Fibroblast of lung (primary cell): ENCODE measurements at places on chromosomes 16 and 17. TPM values are rescaled to one million over a fixed set of nuclear protein-coding genes. Genes with fewer than 3 reads are reported as not detected.

The TEKT1 gene
- total RNA-seq: not detected in 2 replicates

The CACNA1G gene
- 0.26 and 0.99 TPM in 2 replicates for total RNA-seq

The ABCC11 gene
- total RNA-seq: under 0.01 and 0.17 TPM in 2 replicates

The ITGA3 gene
- 89.1 and 269 TPM in 2 replicates for total RNA-seq

The RDM1 gene
- under 0.01 and 0.83 TPM in 2 replicates for total RNA-seq

The SULT1A3 gene
- total RNA-seq: 2.1 and 2.8 TPM in 2 replicates

The PLD6 gene
- 6.7 and 7.8 TPM in 2 replicates for total RNA-seq

The PYY gene
- total RNA-seq: 0.33 TPM in 1 of 2 replicates, not detected in the other

The HOXB6 gene
- 10.5 and 16.2 TPM in 2 replicates for total RNA-seq

The IL17C gene
- total RNA-seq: not detected in 2 replicates

The TBC1D3L gene
- total RNA-seq: 1.8 and 4.8 TPM in 2 replicates

The CORO7 gene
- 5.4 and 11.1 TPM in 2 replicates for total RNA-seq

The TNP2 gene
- total RNA-seq: not detected in 2 replicates

The EFCAB13 gene
- 9.2 and 10.0 TPM in 2 replicates for total RNA-seq

The CUEDC1 gene
- total RNA-seq: 6.2 and 11.9 TPM in 2 replicates

The BCAR1 gene
- 26.5 and 36.8 TPM in 2 replicates for total RNA-seq

The MT4 gene
- not detected in 2 replicates for total RNA-seq

The CD300LG gene
- not detected in 2 replicates for total RNA-seq

The PMFBP1 gene
- 0.17 and 0.51 TPM in 2 replicates for total RNA-seq

The NPIPB8 gene
- 0.17 TPM in 1 of 2 replicates, not detected in the other for total RNA-seq

The AMDHD2 gene
- total RNA-seq: 37.2 and 39.0 TPM in 2 replicates

The BEAN1 gene
- not detected in 2 replicates for total RNA-seq

The RHOT1 gene
- 44.7 and 58.8 TPM in 2 replicates for total RNA-seq

The PRR35 gene
- not detected in 2 replicates for total RNA-seq

The MT1H gene
- not detected in 2 replicates for total RNA-seq

The G6PC1 gene
- not detected in 2 replicates for total RNA-seq

The CCL8 gene
- total RNA-seq: 0.26 and 0.50 TPM in 2 replicates

The SULT1A4 gene
- total RNA-seq: 1.5 and 2.1 TPM in 2 replicates

The OR3A3 gene
- not detected in 2 replicates for total RNA-seq

The KRTAP2-2 gene
- total RNA-seq: not detected in 2 replicates

The C1QTNF8 gene
- total RNA-seq: not detected in 2 replicates

The PROCA1 gene
- 2.3 and 2.6 TPM in 2 replicates for total RNA-seq

The SCGB1C2 gene
- not detected in 2 replicates for total RNA-seq

The KRT14 gene
- total RNA-seq: not detected in 2 replicates

The PALB2 gene
- total RNA-seq: 8.1 and 9.2 TPM in 2 replicates

The VASN gene
- 57.0 and 79.4 TPM in 2 replicates for total RNA-seq

The CTRL gene
- total RNA-seq: 0.26 and 0.33 TPM in 2 replicates

The NDRG4 gene
- total RNA-seq: 1.8 and 5.1 TPM in 2 replicates

The RPL19 gene
- total RNA-seq: 1,378 and 1,996 TPM in 2 replicates

The DECR2 gene
- 6.4 and 12.1 TPM in 2 replicates for total RNA-seq

The TMED6 gene
- total RNA-seq: not detected in 2 replicates
